ENCODE measurements at places on chromosomes 1 and 21.
A peak's percentile ranks its signal among the peaks of the same experiment; 100 is the strongest.

- peak; percentile 91 for DNase-seq
These were observed 15.7 kb downstream of the MATN1 start for GRCh38 chr1:30707412-30708360.

DNA sequence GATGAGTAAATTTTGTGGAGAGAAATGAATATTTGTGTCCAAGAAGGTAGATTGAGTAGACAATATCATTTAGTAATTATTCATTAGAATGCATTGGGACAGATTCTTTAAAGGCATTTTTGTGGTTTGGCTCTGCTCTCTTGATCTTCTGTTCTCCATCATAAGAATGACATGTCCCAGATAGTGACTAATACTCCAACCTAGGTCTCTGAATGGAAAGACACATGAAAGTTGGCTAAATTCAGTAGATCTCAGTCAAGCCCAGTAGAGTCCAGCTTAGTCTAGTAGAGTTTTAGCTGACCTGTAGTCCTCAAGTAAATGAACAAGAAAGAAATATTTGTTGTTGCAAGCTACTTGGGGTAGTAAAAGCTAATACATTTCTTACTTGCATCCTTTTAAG lies 61.8 kb upstream of the DNAH14 start:
- no peak for DNase-seq

GRCh38 chr1:49028396-49028795 lies 251.7 kb upstream of the BEND5 start:
- DNase-seq: no peak

GRCh38 chr1:36089393-36090121 lies 865 bp downstream of the ADPRS start:
- DNase-seq: peak; percentile 51

DNA sequence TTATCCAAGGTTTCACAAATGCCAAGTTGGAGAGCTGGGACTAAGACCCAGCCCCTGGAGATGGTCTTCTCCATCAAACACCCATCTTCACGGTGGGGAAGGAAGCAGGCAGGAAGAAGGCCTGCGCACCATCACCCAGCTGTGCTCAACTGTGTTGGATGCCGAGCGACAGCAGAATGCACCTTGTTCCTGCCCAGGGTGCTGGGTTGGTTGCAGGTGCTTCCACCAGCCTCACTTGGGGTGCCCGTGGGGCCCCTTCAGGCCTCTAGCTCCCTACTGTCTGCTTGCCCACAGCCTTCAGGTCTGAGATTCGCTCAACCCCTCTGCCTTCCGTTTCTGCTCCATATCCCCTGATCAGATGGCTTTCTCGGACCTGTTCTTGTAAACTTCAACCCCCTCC lies 42.5 kb downstream of the OLFML2B start:
- DNase-seq: no peak

- peak; percentile 94 for DNase-seq
These were observed 487.3 kb upstream of the PTBP2 start for GRCh38 chr1:96234299-96234698.

- DNase-seq: no peak
These were observed 41.9 kb upstream of the FCRL4 start for GRCh38 chr1:157639800-157640199.

- peak; percentile 86 for DNase-seq
These were observed 19.8 kb downstream of the ERRFI1 start for GRCh38 chr1:8006037-8006963.

DNA sequence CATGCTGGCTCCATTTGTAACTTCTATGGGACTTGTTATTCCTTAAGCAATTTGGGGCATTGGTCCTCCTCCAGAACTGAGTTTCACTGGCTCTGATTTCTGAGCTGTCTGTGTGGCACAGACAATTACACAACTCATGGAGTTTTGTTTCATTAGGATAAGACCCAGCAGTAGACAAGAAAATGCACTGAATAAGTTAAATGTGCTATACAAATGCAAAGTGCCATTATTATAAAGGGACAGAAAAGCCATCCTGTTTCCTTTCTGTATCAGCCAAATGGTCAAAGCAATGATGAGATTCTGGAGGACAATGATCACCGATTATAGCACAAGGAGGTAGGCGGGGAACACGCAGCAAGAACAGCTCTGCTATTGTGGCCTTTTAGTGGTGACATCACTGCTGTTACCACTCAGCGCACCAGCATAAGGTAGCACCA lies 81.9 kb downstream of the CNIH3 start:
- DNase-seq: no peak

DNA sequence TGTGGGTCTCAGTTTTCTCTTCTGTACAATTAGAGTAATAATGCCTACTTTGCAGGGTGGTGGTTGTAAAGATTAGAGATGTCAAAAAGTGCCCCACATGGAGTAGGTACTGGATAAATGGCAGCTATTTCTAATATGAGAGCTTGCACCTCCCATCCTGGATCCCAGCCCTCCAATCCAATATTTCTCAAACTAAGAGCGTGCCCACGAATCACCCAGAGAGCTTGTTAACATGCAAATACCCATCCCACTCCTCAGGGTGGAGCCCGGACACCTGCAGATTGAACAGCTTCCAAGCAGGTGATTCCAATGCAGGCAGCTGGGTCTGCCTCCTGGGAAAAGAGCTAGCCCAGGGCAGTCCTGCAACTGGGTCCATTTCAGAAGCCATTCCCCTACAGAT lies 33.0 kb downstream of the LRRN2 start:
- DNase-seq: peak; percentile 57

GRCh38 chr1:210922666-210923065 lies 211.3 kb downstream of the KCNH1 start:
- no peak for DNase-seq

- no peak for DNase-seq
These were observed 389.6 kb upstream of the USP24 start for GRCh38 chr1:55604749-55605148.

DNA sequence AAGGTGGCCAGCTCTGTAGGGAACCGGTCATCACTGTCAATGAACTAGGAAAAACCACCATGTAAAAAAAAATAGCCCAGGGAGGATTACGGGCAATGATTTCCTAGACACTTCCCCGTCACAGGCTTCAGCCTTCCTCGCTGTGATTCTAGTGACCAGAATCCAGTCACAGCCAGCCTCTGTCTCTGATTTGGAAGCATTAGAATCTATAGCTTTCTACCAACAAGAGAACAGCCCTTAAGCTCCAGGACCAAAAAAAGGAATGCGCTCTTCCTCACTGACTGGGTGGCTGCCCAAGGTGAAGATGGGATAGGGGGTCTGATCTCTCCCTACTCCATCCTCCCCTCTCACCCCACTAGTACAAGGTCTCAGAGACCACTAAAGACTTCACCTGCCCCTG lies 67.2 kb downstream of the TEX35 start:
- DNase-seq: no peak

- peak; percentile 90 for DNase-seq
These were observed 15.1 kb upstream of the TENT5B start for GRCh38 chr1:27027575-27028250.

GRCh38 chr1:81577004-81577697 lies 223.6 kb upstream of the ADGRL2 start:
- DNase-seq: no peak

- no peak for DNase-seq
These were observed 2.8 kb downstream of the MYOM3 start for GRCh38 chr1:24109166-24109483.

GRCh38 chr1:9442278-9442846 lies 96.9 kb upstream of the SLC25A33 start:
- peak; percentile 69 for DNase-seq

- DNase-seq: no peak
These were observed 52.3 kb downstream of the TENT5C start for GRCh38 chr1:117657949-117658660.

DNA sequence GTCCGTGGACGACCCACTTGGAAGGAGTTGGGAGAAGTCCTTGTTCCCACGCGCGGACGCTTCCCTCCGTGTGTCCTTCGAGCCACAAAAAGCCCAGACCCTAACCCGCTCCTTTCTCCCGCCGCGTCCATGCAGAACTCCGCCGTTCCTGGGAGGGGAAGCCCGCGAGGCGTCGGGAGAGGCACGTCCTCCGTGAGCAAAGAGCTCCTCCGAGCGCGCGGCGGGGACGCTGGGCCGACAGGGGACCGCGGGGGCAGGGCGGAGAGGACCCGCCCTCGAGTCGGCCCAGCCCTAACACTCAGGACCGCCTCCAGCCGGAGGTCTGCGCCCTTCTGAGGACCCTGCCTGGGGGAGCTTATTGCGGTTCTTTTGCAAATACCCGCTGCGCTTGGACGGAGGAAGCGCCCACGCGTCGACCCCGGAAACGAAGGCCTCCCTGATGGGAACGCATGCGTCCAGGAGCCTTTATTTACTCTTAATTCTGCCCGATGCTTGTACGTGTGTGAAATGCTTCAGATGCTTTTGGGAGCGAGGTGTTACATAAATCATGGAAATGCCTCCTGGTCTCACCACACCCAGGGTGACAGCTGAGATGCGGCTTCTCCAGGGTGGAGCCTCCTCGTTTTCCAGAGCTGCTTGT lies 32.4 kb downstream of the PRMT2 start:
- peak; percentile 68 for DNase-seq

- peak; percentile 66 for DNase-seq
These were observed 20.0 kb upstream of the PDZK1IP1 start for GRCh38 chr1:47209725-47210325.

GRCh38 chr1:101444873-101445618 lies 208.2 kb downstream of the S1PR1 start:
- DNase-seq: peak; percentile 20

DNA sequence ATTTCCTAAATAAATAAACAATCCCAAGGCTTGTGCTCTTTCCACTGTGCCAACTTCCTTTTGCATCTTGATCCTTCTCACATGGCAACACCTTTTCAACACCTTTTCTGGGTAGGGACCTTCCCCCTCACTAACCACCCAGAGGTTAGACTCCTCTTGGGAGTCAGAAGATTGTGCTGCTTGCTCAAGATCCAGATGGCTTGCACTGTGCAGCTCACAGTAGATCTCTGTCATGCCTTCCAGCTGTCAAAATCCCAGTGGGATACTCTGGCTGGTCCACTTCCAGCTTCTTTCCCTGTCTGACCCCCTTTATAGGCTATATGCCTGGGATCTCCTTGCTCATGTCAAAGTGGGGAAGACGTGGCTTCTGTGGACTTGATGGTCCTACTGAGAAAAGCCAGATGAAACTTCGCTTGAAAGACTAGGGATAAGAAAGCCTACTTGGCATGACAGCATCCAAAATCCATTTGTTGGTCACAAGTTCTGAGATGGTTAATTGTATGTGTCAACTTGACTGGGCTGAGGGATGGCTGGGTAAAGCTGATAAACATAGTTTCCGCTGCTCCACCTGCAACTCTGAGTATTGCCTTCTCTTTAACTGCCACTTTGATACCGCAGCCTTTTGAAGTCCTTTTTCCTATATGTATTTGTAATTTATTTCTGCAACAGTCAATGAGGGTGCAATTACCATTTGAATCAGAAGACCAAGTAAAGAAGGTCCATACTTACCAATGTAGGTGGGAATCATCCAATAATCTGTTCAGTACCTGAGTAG lies 74.5 kb downstream of the S1PR1 start:
- DNase-seq: no peak

- no peak for DNase-seq
These were observed 31.9 kb downstream of the ACBD3 start for GRCh38 chr1:226154593-226154992.

- DNase-seq: peak; percentile 38
These were observed 64.6 kb downstream of the KCNAB2 start for GRCh38 chr1:6110326-6110725.

- peak; percentile 91 for DNase-seq
These were observed 671 bp downstream of the OMA1 start for GRCh38 chr1:58545591-58546519.

GRCh38 chr1:15883326-15883725 lies 35.8 kb downstream of the SPEN start:
- no peak for DNase-seq

DNA sequence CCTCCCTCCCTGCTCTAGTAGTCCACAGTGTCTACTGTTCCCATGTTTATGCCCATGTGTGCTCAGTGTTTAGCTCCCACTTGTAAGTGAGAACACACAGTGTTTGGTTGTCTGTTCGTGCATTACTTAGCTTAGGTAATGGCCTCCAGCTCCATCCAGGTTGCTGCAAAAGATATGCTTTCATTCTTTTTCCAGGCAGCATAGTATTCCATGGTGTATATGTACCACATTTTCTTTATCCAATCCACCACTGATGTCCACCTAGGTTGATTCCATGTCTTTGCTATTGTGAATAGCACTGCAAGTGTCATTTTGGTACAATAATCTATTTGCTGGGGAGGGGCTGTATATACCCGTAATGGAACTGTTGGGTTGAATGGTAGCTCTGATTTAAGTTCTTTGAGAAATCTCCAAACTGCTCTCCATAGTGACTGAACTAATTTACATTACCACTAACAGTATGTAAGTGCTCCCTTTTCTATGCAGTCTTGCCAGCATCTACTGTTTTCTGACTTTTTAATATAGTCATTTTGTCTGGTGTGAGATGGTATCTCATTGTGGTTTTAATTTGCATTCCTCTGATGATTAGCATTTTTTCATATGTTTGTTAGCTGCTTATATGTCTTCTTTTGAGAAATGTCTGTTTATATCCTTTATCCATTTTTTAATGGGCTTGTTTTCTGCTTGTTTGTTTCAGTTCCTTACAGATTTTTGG lies 191.9 kb upstream of the DMRTA2 start:
- no peak for DNase-seq

DNA sequence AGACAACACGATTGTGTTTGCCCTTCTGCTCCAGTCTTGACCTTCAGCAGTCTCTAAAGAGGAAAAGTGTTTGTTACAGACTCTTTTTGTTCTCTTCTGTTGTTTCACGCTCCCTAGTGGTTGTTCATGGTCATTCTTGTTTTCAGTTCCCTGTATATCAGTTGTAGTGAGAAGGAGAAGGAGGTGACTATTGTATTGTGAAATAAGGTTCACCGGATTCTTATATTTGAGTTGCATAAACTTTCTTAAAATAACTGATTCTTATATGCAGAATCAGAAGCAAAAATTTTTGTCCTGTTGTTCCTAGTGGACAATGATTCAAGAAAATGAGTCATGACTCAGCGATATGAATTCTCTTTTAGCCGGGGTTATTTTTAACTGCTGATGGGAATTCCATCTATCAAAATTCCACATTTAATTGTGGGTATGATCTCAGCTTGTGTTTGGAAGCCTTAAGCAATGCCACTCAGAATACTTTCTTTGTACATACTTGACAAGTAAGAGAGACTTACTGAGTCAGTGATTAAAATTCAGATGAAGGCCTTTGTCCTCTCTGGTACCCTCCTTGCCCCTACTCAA lies 152.2 kb downstream of the CLEC20A start:
- DNase-seq: peak; percentile 56

- no peak for DNase-seq
These were observed 33.6 kb downstream of the RPRD2 start for GRCh38 chr1:150397392-150398032.
